Ecto neural progenitor cell (in vitro differentiated cells): ENCODE measurements at places on chromosomes 5 and 9.

DNA sequence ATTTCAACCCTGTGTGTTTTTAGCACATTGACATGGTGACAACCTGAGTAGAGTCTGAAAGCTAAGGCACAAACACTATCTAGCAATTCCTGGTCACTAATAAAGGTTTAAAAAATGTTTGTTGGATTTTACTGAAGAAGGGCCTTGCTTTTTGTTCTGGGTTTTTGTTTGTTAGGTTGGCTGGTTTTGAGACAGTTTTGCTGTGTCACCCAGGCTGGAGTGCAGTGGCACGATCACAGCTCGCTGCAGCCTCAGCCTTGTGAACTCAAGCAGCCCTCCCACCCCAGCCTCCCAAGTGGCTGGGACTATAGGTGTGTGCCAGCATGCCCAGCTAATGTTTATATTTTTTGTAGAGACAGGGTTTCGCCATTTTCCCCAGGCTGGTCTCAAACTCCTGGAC, 39.0 kb downstream of the PRKACG start:
- DNase-seq, result no peak

GRCh38 chr5:109365653-109366052, 44.1 kb downstream of the PJA2 start:
- no peak for DNase-seq

GRCh38 chr5:156019571-156020180, 307.3 kb upstream of the SGCD start:
- DNase-seq, result no peak

DNA sequence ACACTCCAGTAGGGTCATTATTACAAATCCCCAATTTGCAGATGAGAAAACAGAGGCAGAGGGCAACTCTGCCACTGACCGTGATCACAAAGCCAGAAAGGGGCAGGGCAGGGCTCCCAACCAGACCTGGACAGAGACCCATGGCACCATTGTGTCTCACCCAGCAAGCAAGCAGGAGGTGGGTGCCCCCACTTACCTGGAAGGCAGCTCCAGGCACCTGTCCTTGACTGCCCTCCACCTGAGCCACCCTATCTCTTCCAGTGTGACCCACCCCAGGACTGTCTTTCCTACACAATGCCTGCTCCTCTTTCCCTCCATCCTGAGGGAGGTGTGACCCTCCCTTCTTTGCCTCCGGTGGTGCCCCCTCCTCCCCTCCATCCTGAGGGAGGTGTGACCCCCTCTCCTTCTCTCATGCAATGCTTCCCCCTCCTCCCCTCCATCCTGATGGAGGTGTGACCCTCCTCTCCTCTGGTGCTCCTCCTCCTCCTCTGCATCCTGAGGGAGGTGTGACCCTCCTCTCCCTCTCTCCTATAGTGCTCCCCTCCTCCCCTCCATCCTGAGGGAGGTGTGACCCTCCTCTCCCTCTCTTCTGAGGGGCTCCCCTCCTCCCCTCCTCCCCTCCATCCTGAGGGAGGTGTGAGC, 198.0 kb downstream of the MED10 start:
- DNase-seq, result no peak

DNA sequence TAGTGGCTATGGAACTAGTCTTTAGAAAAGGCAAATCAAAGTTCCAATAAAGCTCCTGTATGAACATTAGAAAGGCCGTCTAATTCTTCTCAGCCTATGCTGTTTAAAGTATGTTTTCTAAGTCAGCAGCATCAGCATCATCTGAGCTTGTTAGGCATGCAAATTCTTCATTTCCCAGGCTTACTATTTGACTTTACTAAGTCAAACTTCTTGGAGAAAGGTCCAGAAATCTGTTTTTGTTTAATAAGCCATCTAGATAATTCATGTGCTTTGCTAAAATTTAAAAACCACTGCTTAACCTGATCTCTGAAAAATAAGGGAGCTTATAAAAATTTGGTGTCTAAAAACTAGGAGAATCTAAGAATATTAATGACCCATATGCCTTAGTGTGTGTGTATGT, 200.2 kb upstream of the SGCD start:
- DNase-seq, result no peak

DNA sequence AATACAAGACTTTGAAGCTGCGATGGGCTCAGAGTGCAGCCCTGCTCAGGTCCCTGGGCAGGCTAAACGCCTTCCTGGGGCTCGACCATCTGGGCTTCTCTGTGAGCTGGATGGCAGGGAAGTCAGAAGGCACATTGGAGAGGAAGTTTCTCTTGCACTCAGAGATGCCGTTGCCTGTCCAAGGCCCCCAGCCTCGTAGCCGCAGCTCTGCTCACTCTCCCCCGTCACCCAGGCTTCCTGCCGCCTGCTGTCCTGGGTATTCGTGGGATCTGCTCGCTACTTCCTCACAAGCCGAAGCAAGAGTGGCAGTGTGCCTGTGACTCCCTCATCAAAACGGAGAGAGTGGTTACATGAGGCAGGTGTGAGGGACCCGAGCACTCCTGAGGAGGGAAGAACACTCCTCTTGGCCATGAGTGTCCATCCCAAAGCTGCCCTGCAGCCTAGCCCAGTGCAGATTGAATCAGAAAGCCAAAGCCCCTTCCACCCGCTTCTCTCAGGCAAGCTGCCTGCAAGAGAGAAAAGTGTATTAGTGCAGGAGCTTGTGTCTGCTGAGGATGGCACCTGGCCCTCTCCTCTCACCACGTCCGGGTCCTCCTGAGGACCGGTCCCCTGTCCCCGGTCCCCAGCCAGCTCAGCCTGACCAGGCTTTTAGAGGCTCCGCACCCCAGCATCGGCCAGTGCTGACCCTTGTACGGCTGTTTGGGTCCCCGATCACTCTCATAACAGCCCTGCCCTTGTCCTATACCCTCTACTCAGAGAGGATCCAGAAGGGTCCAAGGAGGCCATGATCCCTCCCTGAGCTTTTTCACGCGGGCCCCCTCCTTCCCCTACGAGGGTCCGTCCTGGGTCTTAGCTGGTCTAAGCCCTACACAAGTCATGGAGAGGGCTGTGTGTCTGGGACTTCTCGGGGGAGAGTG, 7.3 kb downstream of the FCN2 start:
- DNase-seq, result peak; percentile 42

- peak; percentile 87 for DNase-seq
Observed at GRCh38 chr5:172833686-172834414, at the start of gene ERGIC1. TSS of gene ERGIC1 (plus strand) at chr5:172834251. CDS start at chr5:172834414, 163 bp downstream.

DNA sequence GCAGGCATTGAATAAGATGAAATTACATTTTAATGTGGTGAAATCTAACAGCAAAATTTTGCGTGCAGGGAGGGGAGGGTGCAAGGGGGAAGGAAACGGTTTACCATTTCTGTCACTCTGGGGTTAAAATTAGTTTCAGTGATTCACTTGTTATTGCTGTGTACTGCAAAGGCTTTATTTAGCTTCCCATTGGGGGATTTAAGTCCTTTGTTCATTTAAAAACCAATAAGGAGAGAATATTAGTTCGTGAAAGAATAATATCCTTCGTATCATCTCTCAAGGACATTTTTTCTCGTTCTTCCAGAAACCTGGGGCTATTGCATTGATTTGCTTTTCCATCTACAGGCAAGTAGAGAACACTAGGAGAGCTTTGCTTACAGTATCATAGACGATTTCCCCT, 667.8 kb upstream of the RGMB start:
- no peak for DNase-seq

DNA sequence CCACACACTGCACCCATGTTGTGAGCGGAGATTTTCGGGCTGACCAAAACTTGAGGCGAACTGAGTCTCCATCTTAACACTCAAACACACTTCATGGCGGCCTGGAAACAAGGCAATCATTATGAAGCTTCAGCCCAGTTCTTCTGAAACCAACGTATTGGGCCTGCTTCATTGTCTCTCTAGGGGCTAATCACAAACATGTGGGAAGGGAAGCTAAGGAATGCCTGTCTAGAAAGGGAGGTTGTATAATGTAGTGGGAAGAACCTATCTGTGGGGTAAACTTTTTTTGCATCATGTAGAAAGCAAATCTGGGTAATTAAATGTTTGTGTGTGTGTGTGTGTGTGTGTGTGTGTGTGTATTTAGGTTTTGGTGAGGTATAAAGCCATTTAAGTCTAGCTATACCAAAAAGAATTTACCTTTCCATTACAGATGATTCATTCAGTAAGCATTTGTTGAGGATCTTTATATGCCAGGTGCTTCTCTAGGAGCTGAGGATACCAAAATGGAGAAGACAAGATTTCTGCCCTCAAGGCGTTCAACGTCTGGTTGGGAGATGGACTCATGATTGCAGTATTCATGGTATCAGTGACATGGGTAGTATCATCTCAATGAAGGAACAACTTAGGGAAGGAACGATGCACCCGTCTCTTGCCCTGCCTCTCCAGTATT, 29.4 kb downstream of the SLC1A3 start:
- DNase-seq, result no peak

GRCh38 chr5:139185589-139185988, 12.6 kb downstream of the SIL1 start:
- DNase-seq, result no peak

- no peak for DNase-seq
Observed at GRCh38 chr5:72799721-72800120, 16.7 kb upstream of the TNPO1 start.

DNA sequence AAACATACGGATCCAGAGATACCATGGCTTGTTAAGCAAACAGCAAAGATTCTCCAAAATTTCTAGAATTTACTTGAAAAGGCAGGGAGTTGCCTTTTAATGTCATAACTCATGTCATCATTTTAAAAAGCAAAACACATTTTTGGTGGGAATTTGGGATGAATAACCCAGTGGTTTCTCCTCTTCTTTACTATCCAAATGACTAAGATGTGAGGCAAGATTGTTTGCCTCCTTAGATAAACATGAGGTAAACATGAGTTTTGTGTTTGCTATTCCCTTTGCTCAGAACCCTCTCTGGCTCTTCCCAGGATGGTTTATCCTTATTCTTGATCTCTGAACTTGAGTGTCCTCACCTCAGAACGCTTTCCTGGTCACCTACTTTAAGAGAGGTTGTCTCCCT, 267.0 kb downstream of the EBF1 start:
- no peak for DNase-seq

GRCh38 chr9:27408001-27408400, 111.1 kb upstream of the EQTN start:
- no peak for DNase-seq

GRCh38 chr9:92954049-92954861, 6.9 kb downstream of the FGD3 start:
- no peak for DNase-seq

DNA sequence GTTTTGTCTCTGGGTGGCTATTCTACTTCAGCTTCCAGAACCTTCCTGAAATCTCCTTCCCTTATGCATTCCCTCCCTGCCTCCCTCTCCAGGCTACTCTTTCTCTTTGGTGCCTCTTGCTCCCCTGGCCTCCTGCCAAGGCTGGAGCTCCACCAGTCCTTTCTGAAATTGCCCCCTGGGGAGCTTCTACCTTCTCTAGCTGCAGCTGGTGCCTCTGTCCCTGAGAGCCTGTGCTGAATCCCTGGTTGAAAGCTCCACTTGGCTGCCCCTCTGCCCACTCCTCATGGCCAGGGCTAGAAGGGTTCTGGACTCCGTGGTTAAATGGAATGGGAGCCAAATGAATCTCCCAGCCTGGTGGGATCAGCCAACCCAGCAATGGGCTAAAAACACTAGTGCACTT, 80.1 kb downstream of the COL15A1 start:
- DNase-seq, result peak; percentile 36

DNA sequence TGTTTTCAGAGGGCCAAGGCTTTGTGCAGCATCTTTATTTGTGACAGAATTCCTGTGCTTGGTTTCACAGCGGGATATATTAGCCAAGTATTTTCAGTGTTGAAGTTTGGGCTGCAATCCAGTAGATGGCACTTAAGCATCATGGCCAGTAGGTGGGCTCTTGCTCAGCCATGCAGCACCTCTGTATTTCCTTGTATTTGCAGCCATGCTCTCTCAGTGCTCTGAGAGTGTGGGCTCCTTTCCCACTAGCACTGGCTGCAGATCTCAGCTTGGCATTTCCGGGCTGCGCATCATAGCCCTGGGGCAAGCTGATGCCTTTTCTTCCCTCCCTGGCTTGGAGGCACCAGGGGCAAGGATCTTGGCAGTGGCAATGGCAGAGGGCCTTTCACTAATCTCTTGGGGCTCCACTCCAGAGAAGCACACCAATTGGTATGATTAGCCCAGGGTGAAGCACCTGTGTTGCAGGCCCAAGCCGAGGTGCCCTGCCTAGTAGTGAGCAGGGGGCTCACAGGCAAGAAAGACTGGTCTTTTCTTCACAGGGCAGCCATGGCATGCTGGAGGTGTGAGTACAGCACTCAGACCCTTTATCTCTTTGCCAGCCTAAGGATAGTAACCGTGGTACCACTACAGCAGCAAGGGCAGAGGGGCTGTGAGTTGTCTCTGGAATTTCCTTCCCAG, 48.3 kb downstream of the SLCO6A1 start:
- DNase-seq, result no peak

GRCh38 chr5:45741110-45741509, 44.9 kb upstream of the HCN1 start:
- no peak for DNase-seq

DNA sequence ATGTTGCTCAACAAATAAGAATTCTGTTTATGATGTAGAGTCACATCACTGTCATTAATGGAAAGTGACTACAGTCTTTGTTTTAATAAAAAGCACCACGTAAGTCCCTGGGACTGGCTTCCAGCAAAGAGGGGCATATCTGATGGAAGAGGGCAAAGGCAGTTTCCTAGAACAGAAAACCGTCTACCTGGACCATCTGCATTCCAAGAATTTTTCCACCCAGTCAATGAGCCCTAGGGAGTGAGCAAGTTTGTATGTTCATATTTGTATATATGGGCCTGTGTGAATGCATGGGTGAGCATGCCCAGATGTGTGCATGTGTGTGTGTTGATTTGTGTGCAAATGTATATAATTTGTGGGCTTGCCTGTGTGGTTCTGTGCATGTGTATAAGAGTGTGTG, 156.8 kb upstream of the SEMA6A start:
- no peak for DNase-seq

GRCh38 chr9:86604741-86605140, 250.5 kb upstream of the TUT7 start:
- no peak for DNase-seq

- DNase-seq, result no peak
Observed at GRCh38 chr9:15416880-15417279, 5.8 kb upstream of the SNAPC3 start.

DNA sequence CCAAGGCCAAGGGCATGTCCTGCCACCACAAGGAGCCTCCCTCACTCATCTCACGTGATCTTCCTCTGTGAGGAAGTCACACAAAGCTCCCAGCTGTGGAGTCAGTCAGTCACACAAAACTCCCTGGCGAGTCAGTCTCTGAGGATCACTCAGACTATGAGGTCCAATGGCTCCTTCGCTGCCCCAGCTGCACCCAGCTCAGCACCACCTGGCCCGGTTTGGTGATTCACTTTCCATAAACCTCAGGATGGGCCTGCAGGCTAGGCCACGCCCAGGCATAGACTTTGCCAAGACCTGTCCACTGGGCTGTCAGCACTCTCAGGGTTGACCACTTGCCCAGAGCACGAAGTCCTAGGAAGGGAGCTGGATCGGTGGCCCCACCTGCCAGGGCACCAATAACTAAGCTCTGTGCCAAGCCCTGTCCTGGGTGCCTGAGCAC, 233.8 kb downstream of the HSPA4 start:
- no peak for DNase-seq

- DNase-seq, result no peak
Observed at GRCh38 chr9:112831969-112832368, 58.7 kb downstream of the SLC46A2 start.
